Stimulated activated CD4-positive, alpha-beta T cell treated with anti-CD3 and anti-CD28 coated beads, TNF-alpha, amount 100 ng/mL, for 1 hour (primary cell): ENCODE measurements at places on chromosomes 12 and 14.
A peak's percentile ranks its signal among the peaks of the same experiment; 100 is the strongest.

- DNase-seq: no peak
Observed at GRCh38 chr12:111102102-111102739, 181.8 kb upstream of the MYL2 start.

- no peak for DNase-seq
Observed at GRCh38 chr14:35403114-35403602, 1.4 kb downstream of the NFKBIA start.

GRCh38 chr14:56962444-56963080 is 152.3 kb upstream of the OTX2 start:
- no peak for DNase-seq

- no peak for DNase-seq
Observed at GRCh38 chr12:101671157-101671791, 26.2 kb upstream of the CHPT1 start.

DNA sequence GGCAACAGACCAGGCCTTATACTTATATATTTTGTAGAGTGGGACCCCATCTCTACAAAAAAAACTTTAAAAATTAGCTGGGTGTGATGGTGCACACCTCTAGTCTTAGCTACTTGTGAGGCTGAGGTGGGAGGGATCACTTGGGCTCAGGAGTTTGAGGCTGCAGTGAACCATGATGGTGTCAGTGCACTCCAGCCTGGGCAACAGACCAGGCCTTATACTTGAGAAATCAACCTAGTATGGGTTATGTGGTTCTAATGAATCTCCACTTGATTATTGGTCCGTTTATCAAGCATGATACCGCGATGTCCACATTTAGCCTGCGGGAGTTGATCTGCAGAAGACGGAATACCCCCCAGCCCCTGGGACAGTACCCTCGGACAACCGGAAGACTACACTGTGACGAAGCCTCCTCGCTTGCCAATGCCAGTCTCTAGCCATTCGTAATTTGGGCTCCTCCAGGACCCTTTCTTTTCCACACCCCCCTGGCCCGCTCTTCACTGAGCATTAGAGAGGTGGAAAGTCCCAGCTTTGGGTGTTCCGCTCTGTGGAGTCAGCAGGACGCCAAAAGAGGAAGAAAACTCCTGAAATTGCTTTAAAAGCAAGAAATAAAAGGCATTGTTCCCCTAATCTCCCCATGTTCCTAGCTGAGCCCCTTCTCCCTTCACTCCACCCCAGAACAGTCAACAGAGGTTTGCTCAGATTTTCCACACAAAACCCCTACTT is 19.4 kb downstream of the LTBP2 start:
- DNase-seq: no peak

GRCh38 chr14:53531156-53531555 is 378.0 kb upstream of the DDHD1 start:
- no peak for DNase-seq

DNA sequence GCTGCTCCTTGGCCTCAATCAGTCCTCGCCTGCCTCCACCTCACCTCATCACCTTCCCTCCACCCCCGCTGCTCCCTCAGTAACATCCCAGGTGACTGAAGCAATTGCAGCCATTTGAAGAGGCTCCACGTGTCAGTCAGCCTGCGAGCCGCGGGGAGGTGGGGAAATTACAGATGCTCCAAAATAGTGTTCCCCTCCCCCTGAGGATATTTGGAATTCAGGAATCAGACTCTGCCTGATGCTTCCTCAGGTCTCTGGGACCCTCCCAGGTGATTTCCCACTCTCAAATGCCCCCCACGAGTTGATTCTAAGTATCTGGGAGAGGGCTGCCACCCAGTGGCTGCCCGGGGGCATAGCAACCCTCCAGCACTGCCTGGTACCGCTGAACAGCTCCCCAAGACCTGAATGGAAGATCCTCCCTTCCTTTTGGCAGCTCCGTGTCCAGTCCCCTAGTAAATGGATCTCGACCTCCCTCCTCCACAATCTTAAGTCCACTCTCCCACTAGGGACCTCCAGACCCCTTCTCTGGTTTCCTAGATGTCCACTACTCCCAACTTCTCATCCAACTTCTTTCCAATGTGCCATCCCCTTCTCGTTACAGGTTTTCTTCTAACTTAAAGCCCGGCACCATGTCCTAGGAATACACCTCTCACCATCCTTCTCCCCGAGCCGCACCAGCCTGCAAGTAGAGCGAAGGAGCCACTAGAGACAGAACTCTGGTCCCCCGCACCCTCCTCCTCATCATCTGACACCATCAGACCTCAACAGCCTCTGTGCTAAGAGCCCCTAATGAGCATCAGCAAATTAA is 1.4 kb upstream of the ASIC1 start:
- no peak for DNase-seq

GRCh38 chr14:94021416-94022157 is 4.6 kb upstream of the OTUB2 start:
- no peak for DNase-seq

DNA sequence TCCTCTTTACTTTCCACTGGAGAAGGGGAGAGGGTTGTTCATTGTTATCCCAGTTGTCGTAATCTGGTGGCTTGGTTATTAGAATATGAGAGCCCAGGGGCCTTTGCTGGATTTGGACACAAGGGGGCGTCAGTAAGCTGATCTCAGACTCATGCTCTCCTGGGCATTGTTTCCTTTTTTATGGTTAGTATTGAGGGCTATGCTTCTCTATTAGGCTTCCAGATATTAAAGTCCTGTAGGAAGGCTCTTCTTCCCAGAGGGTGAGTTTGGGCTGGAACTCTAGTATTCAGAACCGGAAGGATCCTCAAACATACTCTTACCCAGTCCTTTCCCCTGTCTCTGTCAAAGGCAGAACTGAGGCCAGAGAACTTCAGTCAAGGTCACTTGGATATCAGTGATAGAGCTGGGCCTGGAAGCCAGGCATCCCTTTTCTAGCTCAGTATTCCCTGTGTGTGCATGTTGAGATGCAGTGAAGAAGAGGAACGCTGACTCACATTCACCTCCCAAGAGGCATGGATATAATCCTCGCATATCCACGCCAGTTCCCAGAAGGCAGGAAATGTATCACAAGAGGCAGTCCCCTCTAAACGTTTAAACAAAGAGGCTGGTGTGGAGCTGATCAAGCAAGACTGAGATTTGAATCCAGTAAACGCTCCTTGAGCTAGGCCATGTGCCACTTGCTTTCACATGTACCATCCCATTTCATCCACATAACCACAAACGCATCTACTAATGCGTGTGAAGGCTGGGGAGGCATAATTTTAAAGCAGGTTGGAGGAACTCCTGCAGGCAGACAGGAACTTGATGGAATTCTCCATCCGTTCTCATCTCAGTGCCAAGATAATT is 41.6 kb downstream of the UBE3B start:
- DNase-seq: no peak

DNA sequence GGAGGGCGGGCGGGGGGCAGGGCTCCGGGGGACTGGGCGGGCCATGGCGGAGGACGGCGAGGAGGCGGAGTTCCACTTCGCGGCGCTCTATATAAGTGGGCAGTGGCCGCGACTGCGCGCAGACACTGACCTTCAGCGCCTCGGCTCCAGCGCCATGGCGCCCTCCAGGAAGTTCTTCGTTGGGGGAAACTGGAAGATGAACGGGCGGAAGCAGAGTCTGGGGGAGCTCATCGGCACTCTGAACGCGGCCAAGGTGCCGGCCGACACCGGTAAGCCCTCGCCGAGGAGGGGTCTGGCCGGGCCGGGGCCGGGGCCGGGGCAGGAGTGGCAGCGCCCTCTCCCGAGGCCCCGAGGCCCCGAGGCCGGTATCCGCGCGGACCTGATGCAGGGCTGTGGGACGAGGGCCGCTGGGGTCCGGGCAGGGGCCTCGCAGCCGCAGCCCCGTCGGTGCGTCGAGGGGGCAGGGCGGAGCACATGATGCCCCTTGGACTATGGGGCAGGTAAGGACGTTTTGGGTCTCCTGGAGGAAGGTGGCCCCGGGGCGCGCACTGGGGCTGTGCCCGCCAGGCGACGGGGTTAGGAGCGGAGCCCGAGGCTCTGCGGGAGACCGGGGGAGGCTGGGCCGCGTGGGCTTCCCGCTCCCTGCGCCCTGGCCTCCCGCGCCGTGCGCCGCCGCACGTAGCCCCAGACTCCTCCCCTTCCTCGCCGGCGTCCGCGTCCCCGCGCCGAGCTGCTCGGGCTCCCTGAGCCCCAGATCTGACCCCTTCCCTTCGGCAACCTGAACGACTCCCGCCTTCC is at the start of gene TPI1:
TSS of gene TPI1 (plus strand) at position 119 of the 798 bp plus-strand sequence. CDS start at position 155, 36 bp downstream.
- peak; percentile 49 for DNase-seq

DNA sequence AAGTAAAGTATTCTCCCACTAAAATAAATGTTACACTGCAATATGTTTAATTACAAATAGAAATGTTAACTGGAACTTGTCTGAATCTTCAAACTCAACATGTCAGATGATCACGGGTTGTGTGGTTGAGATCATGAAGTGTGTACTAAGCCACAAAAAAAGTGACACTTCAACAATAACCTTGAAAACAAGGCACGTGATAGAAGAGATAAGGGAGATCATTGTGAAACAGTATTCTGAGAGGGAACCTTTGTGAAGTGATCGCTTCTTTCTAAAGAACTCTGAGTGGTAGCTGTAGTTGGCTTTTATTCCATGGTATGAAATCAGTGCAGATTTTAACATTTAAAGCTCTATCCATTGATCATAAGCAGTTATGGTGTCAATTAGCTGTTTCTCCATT is 60.0 kb downstream of the LIN52 start:
- DNase-seq: no peak

DNA sequence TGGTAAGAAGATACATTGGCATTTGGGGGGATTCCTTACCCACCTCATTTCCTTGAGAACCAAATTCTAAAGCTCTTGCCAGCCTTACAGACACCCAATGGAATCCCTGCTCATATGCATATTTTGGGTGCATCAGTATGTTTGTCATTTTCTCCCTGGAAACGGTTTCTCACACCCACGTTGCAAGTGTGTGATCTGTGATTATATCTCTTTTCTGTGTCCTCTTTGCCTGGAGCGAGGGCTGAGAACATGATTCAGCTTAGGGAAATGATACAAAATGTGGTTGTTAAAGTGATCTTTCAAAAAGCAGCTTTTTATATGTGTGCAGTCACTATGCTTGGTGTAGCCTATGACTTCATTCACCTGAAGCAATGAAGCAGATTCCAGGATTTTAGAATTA is 52.0 kb downstream of the KCNMB4 start:
- no peak for DNase-seq

DNA sequence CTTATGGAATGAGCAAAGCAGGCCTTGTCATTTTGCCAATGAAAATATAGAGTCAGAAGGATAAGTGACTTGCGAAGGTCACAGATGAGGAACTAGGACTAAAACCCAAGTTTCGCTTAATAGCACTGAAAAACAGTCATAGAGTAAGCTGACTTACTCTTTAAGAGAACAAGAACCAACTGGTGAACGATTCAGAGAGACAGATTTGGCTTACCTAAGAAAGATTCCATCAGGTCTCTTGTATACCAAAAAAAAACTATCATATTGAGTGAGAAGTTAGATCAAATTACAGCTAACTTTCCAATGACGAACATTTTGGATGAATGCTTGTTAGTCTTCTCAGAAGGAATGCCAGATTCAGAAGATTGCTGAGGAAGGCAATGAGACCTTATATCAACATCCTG is 74.2 kb downstream of the ZFC3H1 start:
- no peak for DNase-seq

DNA sequence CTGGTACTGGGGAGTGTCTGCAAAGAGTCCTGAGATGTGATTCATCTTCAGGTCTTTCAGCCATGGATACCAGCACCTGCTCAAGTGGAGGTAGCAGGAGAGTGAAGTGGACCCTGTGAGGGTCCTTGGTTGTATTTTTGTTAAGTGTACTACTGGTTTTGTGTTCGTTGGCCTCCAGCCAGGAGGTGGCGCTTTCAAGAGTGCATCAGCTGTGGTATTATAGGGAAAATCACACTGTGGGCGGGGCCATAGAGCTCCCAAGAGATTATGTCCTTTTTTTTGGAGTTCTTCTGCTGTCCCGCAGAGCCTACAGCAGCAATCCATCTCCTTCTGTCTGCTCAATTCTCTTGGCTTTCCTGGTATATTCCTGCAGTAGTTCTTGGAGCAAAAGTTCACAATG is 66.8 kb downstream of the SPATA7 start:
- no peak for DNase-seq
